ENCODE measurements at places on chromosomes 4 and X.

GRCh38 chrX:18888281-18888680 lies 95.6 kb downstream of the PHKA2 start:
- no peak for DNase-seq

DNA sequence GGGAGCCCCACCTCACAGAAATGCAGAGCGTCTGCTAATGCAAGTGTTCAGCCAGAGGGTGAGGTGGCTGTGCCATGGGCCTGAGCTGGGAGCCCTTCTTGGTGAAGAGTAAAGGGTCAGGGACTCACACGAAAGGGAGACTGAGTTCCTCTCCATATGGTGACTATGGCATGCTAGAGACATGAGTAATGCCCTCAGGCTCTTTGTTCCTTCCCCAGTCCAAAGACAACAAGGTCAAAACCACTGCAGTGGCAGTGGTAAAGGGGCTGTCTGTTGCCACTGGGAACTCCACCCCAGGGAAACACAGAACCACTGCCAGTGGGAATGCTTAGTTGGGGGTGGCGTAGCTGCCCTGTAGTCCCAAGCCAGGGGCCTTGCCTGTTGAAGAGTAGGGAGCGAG lies 22.4 kb downstream of the RAB40AL start:
- no peak for DNase-seq

DNA sequence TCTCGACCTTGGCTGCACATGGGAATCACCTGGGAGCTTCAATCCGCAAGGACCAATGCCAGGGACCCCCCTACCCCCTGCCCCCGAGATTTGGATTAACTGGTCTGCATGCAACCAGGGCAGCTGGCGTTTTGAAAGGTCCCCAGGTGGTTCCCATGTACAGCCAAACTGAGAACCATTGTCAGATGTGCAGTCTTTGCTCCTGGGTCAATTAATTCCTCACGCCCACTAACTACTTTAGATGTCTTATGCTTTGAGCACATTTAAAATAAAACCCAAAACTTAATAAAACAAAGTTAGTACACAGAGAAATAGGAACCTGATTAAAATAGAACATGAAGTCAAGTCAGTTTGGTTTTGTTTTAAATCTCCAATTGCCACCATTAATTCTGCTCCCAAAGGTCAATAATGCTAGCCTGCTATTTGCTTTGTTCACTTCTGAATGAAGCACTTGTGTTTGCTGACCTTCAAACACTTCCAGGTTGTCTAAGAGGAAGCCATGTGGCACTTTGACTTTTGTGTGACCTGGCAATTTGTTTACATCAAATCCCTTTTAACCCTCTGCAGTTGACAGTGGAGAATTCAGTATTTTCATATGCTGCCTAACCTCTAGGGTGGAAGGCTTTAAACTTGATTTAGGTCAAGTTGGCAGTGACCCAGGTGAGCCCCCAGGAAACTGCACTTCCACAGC lies 27.2 kb upstream of the TMSB4X start:
- no peak for DNase-seq

- no peak for DNase-seq
Measured at GRCh38 chr4:80069108-80069836, 3.8 kb downstream of the ANTXR2 start.

DNA sequence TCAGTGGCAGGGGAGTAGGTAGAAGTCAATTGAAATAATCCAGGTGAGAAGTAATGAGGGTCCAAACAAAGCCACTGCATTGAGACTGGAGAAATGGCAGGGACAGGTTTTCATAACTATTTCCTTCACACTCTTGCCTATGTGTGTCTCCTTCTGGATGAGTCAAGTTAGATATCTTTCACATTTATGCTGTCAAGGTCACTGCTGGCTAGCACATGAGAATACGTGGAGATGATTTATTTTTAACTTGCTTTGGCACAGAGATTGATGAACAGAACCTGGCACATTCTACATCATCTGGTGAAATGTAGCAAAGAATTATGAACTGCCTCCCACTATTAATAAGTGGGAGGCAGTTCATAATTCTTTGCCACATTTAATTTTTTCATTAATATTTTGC lies 66.7 kb upstream of the BOD1L1 start:
- DNase-seq = no peak

GRCh38 chr4:153223930-153224329 lies 19.7 kb downstream of the TRIM2 start:
- no peak for DNase-seq

- DNase-seq = no peak
Measured at GRCh38 chr4:107467461-107467860, 252.6 kb downstream of the PAPSS1 start.

DNA sequence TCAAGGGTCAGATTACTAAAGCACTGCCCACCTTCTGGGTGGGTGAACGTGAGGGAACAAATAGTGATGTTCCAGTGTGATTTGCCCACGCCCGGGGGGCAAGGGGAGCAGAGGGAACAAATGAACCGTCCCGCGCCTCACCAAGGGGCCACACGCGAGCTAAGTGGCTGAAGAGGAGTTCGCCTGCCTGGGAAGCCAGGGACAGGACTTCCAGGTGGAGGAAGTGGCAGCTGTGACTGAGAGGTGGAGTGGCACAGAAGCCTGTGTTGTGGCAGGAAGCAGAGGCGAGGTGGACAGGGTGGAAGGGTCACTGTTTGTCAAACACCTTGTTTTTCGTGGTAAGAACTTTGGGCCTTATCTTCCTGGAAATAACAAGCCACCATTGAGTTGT lies 9.0 kb upstream of the SORBS2 start:
- no peak for DNase-seq

GRCh38 chr4:4930677-4931076 lies 71.2 kb downstream of the MSX1 start:
- DNase-seq = no peak

DNA sequence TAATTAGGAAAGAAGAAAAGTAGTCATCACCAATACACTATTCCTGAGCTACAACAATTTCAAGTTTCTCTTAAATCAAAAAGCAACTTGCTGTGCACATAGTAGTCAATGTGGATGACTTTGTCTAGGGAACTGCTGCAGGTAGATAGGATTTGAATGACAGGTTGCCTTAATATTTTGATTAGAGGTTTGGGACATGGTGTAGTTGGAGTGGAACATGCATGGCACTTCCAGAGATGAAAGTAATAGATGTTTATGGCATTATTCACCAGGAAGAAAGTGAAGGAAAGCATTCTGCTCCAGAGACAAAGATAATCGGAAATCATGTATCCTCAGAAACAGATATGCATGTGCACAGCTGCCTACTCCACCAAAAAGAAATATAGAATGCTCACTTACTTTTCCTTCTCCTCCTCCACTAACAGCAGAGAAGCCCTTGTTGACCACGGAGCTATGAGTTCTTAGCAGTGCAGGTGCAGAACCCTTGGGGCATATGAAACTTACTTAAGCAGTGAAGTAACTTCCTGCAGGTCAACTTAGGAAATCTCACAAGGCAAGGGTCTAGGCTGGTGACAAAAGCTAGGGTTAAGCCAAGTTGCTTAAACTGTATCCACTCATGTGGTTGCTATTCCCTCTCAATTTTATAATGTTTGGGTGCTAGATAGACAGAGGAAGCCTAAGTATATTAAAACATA lies 390.8 kb downstream of the HNRNPD start:
- no peak for DNase-seq

GRCh38 chrX:12747433-12747832 lies 43.8 kb upstream of the PRPS2 start:
- DNase-seq = no peak

DNA sequence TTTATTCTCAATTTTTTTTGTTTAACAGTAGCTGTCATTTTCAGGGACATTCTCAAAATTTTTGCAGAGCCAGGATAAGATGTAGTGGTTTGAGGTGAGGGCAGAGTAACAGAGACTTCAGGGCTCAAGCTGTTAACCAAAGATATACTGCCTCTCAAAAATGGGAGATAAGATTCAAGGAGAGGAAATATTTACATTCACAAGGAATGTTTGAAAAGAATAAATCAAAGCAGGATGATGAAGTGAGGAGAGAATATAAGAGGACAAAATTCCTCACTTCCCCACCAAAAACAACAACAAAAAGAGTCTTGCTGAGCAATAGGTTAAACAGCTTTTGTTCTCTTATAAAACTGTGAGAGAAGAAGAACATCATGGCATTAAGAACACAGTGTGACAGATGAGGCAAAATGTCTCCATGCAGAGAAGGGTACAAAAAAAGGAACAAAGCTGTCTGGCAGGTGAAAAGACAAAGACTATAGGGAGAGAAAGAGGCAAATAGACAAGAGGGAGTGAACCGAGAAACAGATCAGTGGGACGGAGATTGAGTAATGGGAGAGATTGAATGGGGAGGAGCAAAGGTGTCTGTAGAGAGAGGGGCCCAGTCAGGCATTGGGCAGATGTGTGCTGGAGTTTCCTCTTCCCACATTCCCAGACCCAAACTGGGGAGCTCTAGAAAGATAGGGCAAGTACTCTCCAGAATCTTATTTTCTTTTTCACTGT lies 106.1 kb upstream of the TMEM150C start:
- DNase-seq = no peak

- peak; percentile 42 for DNase-seq
Measured at GRCh38 chr4:6855692-6856297, 53.8 kb upstream of the TBC1D14 start.

GRCh38 chr4:25901030-25901430 lies 13.0 kb upstream of the SMIM20 start:
- no peak for DNase-seq

DNA sequence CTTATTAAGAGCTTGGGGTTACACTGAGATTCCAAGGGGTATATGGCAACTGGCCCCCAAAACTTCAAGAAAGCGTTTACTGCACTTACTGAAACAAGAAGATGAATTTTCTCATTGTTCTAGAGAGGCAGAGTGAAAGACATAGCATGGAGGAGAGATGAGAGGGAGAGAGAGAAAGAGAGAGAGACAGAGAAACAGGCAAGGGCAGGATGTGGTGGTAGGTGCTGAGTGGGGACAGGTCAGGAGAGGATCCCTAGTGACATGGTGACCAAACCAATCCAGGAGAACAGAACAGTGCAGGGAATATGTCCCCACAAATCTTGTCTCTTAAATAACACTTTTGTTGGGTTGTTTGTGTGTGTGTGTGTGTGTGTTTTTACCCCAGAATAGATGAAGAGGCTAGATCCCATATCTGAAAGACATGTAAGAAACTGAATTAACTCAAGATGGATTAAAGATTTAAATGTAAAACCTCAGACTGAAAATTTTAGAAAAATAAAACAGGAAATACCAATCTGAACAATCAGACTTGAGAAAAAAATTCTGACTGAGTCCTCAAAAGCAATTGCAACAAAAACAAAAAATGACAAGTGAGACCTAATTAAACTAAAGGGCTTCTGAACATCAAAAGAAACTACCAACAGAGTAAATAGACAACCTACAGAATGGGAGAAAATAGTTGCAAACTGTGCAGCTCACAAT lies 202.2 kb downstream of the QDPR start:
- no peak for DNase-seq

DNA sequence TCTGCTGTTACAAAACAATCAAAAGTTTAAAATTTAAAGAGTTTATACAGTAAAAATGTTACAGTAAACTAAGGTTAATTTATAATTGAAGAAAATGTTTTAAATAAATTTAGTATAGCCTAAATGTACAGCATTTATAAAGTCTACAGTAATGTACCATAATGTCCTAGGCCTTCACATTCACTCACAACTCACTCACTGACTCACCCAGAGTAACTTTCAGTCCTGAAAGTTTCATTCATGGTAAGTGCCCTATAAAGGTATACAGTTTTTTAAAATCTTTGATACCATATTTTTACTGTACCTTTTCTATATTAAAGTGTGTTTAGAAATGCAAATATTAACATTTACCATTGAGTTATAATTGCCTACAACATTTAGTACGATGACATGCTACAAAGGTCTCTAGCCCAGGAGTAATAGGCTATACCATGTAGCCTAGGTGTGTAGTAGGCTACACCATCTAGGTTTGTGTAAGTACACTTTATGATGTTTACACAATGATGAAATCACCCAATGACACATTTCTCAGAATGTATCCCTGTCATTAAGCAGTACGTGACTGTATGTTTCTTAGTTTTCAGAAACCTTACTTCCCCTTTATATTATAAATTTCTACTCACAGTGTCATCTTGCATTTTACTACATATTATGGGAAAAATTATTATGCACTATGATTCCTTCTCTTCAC lies 320.8 kb downstream of the ADAM29 start:
- no peak for DNase-seq

Measured in suppressor macrophage treated with lipopolysaccharide for 4 hours (primary cell).